Stimulated activated CD4-positive, alpha-beta T cell treated with anti-CD3 and anti-CD28 coated beads, Interleukin-1b, Interleukin-23, amount 100 ng/mL, for 48 hours (primary cell): ENCODE measurements at places on chromosomes 12 and 14.

DNA sequence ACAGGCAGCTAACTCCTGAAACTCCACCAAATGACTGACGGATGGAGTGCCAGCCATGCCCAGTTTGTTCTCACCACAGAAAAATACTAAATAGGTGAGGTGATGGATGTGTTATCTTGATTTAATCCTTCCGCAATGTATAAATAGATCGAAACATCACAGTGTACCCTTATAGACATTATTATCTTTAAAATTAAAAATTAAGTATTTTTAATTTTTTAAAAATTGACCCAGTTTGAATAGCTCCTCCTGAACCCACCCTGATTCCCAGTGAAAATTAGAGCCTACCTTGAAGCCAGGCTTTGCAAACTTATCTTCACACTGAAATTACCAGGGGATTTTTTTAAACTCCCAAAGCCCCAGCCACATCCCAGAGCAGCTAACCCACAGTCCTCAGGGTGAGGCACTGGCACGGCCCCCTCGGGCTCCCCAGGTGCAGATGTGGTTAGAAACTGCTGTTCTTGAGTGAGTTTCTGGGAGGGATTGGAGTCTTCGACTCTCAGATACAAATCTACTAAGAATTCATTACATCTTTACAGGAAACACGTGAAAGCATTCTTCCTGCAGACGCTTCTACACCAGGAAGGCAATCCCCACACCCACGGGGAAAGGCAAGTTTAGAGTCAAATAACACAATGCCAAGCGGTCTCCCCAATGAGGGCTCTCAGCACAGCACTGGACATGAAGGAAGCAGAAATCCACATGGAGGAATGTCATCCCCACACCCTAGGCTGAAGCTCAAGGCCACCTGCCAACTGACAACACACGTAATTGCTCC, 126.4 kb downstream of the RIMBP2 start:
- DNase-seq: no peak

GRCh38 chr12:109264943-109265650, 44.0 kb downstream of the FOXN4 start:
- DNase-seq: no peak

DNA sequence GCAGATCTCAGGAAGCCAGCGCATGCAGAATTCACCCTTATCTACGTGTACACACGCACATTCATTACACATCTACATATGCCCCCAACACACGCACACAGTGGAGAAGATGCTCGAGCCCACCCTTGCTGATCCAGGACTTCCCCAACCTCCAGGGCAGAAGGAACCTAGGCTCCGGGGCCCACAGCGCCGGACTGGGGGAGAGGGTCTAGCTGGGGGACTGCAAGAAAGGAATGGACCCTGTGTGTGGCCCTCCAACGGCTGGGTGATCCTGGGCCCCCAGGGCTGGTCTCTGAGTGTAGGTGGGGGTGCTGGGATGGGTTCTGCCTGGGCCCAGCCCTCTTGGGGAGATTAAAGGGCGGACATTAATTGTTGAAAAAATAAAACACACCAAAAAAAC, 128.1 kb upstream of the C14orf180 start:
- no peak for DNase-seq

- no peak for DNase-seq
These were observed 60.4 kb upstream of the FAR2 start for GRCh38 chr12:29088611-29089219.

- DNase-seq: no peak
These were observed 7.5 kb downstream of the HOXC4 start for GRCh38 chr12:54060975-54061778.

- no peak for DNase-seq
These were observed 64.8 kb upstream of the E2F7 start for GRCh38 chr12:77130193-77130592.

DNA sequence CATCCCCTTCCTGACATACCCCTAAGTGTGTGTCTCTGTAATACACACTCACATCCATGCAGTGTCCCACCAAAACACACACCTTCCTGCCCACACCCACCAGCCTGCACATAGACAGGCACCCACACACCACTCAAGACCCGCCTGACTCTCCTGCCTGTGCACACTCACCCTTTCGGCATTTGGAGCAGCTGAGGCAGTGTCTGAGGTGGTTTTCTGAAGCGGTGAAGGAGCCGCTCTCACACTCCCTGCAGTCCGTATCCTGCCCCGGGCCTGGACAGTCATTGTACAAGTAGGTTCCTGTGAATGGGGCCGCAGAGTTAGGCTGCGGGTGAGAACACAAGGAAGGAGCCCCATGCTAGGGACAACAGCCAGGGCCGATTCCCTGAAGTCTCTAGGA, 8.3 kb downstream of the TNFRSF1A start:
- DNase-seq: no peak

- no peak for DNase-seq
These were observed 23.8 kb downstream of the ST8SIA1 start for GRCh38 chr12:22310709-22311108.

DNA sequence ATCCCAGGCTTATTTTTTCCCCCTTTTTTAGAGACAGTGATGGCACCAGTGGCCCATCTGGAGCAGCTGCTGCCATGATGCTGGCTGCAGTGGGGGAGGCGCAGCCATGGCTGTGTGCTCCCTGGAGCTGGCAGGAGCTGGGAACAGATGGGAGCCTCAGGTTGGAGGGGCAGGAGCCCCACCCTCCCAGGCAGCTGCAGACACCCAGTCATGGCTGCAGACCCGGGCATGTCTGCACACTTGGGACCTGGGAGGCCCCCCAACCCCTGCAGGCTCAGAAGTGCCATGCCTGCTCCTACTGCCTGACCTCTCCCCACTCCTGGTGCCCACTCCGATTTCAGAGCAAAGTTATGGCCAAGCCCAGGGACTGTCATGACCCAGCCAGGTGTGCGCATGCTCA, 25.1 kb downstream of the CDKL1 start:
- DNase-seq: no peak

DNA sequence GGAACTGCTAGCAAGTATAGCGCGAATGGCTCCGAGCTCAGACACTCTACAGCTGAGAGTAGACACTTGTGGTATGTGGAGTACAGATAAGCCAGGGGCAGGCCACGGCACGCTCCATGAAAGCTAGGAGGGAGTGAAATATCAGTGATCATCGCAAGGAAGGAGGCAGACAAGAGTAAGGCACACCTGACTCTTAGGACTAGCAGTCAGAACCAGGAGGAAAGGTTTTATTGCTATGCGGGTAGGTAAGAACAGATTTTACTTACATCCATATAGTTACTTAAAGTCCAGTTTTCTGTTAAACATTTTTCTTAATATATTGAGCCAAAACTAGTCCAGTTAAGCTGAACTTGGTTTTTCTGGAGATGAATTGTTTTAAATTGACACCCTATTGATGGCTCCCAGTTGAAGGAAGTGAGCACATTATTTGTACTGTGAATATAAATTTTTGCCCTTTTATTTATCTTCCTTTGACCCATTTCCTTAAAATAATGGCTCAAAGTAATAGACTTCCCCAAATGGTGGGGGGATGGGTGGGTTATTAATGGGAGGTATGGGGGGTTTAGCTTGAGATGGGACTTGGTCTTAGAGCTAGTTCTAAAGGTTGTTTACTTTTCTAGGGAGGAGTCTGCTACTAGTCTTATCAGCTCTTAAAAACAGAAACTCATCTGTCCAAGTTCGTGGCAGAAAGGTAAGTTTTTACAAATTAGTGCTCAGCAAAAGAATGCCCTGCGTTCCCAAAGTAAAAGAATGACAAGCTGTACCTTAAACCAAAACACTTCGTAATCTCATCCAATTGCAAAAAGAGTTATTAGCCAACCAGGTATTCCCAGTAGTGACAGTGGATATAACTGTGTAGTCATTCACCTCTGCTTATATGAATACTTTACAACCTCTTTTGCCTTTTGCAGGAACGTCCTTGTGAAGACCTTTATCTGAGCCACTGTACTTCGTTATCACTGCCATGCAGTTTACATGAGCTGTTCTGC, 5.8 kb downstream of the HNRNPA1 start:
- DNase-seq: no peak

DNA sequence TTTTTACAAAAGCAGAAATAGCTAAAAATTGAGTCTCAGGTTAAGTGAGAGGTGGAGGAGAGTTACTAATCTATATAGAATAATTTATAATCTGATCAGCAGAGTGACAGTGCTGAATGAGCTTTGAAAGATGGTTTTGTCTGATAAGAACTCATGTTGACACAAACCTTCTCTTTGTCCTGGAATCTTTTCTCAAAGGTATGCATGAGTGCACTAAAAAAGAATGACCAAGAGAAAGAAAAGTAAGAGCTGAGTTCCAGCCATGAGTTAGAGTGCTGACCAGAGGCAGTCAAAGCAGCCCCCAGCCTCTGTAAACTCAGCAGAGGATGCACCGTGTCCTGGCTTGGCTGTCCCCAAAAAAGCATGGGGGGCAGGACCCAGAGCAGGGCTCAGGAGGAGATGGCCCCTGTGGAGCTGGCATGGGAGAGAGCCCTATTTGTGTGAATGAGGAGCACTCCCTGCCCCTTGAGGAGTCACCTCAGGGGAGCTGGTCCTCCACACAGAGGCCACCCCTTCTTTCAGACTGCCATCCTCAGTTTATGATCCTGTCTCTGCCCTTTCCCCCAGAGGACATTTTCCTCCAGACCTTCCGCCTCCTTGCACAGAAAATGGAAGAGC, 129.8 kb downstream of the SEC23A start:
- no peak for DNase-seq

- DNase-seq: no peak
These were observed 307.1 kb downstream of the RPL10L start for GRCh38 chr14:46344327-46344937.
